ENCODE measurements at places on chromosomes 11 and 22. TPM values are rescaled to one million over a fixed set of nuclear protein-coding genes. Genes with fewer than 3 reads are reported as not detected.

Gene ZNF280A
- total RNA-seq: 0.61 TPM

Gene TRIM22
- 57.4 TPM for total RNA-seq

Gene E2F8
- 11.5 TPM for total RNA-seq

Gene OR4A15
- not detected for total RNA-seq

Gene CSNK2A3
- total RNA-seq: 0.69 TPM

Gene CDC42EP2
- total RNA-seq: 11.7 TPM

Gene OR51D1
- not detected for total RNA-seq

Gene PTPRCAP
- 1.4 TPM for total RNA-seq

Gene OPCML
- total RNA-seq: 2.3 TPM
